A549 (cell line): ENCODE measurements at places on chromosomes 16 and 17.

GRCh38 chr17:41935641-41936040 is 5.2 kb downstream of the ODAD4 start:
- DNase-seq, result no peak

- DNase-seq, result no peak
Observed at GRCh38 chr17:21001813-21002221, 41.0 kb downstream of the USP22 start.

GRCh38 chr17:76379646-76380376 is 4.6 kb upstream of the SPHK1 start:
- DNase-seq, result no peak

- DNase-seq, result peak; percentile 33
Observed at GRCh38 chr17:14741491-14741890, 440.6 kb downstream of the HS3ST3B1 start.

- DNase-seq, result no peak
Observed at GRCh38 chr17:82985973-82986372, 93.4 kb upstream of the METRNL start.

GRCh38 chr17:58161566-58161965 is 5.2 kb upstream of the OR4D2 start:
- DNase-seq, result no peak

DNA sequence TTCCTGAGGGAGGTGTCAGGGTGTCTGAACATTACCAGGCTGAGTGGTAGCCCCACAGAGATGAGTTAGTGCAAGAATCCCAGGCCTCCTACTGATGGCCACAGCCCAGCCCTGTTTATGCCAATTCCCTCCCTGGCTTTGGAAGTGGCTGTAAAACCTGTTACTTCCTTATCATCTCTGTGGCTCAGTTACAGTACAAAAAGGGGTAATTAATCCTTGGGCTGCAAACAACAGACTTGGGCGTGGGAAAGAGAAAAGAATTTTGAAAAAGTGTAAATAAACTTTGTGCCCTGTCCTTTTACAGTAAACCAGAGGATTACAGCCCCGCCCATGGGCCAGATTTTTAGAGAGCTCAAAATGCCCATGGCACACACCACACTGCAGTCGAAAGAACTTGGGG is 73.1 kb upstream of the AXIN2 start:
- no peak for DNase-seq

- no peak for DNase-seq
Observed at GRCh38 chr16:85151603-85152413, 39.5 kb upstream of the CIBAR2 start.

DNA sequence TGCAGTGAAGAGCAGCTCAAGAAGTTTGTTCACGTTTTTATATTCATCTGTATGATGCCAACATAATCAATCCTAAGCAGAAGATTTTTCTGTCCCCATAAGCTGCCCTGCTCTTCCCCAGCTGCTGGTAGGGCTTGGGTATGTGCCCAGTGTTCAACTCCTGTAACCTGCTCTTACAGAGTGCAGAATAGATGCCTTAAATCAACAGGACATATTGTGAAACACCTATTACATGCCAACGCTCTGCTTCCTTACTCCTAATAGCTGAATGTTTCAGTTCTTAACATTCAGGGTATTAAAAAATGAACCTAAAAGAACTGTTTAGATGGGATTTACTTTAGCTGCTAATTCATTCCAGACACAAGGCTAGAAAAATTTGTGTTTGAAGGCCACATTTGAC is 190.9 kb downstream of the HS3ST3A1 start:
- DNase-seq, result no peak

GRCh38 chr16:86661706-86662105 is 83.4 kb downstream of the FOXL1 start:
- DNase-seq, result no peak

- no peak for DNase-seq
Observed at GRCh38 chr16:23607726-23608125, 11.6 kb upstream of the NDUFAB1 start.

- DNase-seq, result no peak
Observed at GRCh38 chr17:69913216-69913615, 161.8 kb upstream of the KCNJ16 start.

GRCh38 chr17:74842146-74842598 is 17.5 kb downstream of the GRIN2C start:
- no peak for DNase-seq
